ENCODE measurements at places on chromosomes 4 and X.

- DNase-seq: no peak
Observed at GRCh38 chr4:168716406-168717129, 219.7 kb downstream of the PALLD start.

DNA sequence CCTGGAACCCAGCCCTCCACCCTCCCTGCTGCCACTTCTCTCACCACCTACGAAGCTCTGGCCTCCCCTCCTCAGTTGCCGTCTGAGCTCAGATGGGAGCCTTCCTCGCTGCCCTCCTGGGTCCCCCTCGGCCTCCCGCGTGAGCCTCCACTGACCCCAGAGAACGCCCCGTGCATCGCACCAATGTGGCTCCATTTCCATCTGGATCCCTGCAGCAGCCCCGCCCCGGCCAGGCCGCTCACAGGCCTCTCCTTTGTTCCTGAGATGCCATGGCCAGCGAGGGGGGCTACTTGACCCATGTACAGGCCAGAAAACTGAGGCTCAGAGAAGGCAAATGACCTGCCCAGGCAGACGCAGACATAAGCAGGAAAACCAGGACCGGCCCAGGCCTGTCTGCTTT is 242.4 kb upstream of the PSAPL1 start:
- no peak for DNase-seq

DNA sequence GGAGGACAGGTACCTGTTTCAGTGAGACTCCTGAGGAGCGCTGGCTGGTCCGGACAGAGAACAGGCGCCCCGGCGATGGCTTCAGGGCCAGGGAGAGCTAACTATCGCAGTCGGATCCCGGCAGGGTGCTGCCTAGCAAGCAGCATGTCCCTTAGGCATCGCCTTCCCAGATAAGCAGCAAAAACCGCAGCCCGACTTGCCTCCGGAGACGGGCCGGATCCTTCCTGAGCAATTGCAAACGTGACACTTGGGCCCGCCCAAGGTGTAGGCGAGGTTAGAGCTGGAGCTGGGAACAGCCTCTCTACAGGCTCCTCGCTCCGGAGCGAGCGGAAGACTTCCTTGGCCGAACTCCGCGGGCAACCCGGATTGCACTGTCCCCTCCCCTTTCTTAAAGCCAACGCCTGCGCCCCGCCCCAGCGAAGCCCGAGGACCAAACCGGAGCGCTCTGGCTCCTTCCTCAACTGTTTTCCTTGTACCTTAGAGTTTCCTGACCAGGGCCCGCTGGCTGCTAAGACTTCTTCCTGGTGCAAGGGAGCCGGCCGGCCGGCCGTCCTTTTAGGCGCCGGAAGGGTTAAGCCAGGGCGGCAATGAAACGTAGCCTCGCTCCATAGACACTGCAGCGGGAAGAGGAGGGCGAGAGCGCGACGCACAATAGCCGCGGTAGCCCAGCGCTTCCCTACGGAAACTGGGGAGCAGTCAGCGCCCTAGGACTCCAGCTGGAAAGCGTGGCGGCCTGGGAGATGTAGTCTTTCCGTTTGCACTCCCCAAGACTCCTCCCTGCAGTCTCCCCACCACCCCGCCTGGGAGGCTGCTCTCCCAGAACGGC is at the start of gene OPHN1:
OPHN1 (minus strand) TSS at position 341 of the 826 bp plus-strand sequence. CDS start 475 bp downstream, outside the sequence.
- peak; percentile 84 for DNase-seq

GRCh38 chr4:140049849-140050637 is 103.9 kb downstream of the MAML3 start:
- DNase-seq: peak; percentile 8

DNA sequence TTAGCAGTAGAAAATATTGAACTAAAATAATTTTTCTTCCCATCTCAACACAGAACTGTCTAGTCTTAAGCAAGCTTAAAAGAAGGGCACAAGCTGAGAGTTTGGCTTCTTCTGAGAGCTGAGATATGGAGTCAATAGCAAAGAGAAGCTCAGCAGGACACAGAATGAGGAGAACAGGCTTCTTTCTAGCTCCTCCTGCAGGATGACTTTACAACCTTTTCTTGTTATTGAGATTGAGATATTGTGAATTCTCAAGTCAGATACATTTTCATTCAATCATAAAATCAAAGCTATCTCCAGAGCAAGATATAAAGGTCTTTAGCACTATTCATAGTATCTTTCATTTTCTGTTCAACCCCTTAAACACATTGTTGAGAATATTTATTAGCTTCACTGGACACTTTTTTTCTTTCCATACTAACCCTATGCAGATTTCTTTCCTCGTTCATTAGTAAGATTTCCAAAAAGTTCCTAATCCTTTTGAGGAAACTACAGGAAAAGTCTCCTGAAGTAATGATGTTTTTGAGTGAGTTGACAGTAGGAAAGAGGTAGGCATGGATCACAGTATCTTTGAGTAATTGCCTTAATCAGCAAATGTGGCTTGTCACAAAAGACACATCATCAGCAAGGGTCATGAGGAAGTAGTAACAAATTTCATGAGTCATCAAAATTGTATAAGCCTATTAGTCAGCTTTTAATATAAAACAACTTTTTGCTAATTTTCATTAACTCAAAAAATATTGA is 17.8 kb upstream of the CXCL3 start:
- peak; percentile 91 for DNase-seq

- no peak for DNase-seq
Observed at GRCh38 chr4:2059726-2060602, 837 bp downstream of the NAT8L start.

DNA sequence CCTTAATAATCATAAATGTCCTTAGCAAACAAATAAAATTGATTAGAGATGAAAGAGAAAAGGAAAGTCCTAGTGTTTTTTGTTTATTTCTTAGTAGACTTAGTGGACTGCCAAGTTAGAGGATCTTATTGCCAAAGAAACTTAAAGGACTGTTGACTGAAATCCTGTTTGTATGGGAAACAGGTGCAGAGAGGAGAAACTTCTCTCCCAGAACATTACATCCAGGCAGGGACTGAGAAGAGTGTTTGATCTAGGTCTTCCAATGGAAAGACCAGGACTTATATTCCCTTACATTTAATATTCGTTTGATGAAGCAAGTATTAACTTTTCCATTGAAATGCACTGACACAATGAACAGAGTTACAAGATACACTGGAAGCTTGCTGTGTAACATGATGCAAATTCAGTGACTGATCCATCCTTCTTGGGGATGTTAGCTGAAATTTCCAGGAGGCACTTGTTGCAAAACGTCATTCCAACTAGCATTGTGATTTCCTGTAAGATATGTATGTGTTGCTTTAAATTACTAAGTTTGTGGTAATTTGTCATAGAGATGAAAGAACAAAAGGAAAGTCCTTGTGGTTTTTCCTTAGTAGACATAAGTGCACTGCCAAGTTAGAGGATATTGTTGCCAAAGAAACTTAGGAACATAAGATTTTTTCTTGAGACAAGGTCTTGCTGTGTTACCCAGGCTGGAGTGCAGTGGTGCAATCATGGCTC is 505.6 kb downstream of the STIM2 start:
- no peak for DNase-seq

GRCh38 chr4:121712001-121712651 is 15.3 kb upstream of the ANXA5 start:
- DNase-seq: peak; percentile 38

GRCh38 chrX:120774606-120775005 is 101.1 kb downstream of the CT47B1 start:
- no peak for DNase-seq

DNA sequence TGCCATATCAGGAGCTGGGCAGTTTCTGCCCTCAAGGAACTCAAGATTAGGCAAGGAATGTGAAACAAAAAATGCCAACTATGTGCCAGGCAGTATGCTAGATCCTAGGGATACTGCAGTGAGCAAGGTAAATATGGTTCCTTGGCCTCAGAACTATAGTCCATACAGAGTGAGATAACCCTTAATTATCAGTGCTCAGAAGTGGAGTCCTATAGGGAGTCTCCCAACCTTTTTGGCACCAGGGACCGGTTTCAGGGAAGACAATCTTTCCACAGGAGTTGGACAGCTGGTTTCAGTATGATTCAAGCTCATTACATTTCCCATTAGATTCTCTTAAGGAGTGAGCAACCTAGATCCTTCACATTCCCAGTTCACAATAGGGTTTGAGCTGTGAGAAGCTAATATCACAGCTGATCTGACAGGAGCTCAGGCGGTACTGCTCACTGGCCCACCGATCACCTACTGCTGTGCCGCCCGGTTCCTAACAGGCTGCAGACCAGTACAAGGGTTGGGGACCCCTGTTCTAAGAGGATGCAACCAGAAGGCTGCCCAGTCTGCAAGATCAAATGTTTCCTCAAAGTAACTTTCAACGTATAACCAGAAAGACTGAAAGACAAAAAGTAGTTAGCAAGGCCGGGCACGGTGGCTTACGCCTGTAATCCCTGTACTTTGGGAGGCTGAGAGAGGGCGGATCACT is 1.7 kb upstream of the SRP72 start:
- DNase-seq: peak; percentile 78

GRCh38 chrX:53354669-53355068 is 67.8 kb downstream of the SMC1A start:
- DNase-seq: no peak

DNA sequence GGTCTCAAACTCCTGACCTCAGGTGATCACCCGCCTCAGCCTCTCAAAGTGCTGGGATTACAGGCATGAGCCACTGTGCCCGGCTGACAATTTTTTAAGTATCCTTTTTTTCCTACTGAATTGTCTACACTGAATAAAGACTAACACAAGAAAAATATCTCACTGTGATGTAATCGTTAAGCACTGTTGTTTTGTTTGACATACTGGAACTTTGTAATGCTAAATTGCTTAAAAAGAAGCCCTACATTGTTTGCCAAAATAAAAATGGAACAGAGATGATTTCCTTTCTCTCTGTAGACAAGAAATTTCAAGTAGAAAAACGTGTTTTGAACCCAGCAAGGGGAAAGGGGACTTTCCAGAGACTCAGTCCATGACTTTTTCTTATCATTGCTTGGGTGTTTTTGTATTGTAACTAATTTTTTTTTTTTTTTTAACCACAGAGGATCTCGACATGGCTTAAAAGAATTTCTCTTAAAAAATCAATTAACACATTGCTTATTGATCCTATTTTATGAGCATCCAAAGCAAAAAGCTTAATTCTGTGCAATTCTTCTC is 74.9 kb downstream of the TMEM156 start:
- no peak for DNase-seq

DNA sequence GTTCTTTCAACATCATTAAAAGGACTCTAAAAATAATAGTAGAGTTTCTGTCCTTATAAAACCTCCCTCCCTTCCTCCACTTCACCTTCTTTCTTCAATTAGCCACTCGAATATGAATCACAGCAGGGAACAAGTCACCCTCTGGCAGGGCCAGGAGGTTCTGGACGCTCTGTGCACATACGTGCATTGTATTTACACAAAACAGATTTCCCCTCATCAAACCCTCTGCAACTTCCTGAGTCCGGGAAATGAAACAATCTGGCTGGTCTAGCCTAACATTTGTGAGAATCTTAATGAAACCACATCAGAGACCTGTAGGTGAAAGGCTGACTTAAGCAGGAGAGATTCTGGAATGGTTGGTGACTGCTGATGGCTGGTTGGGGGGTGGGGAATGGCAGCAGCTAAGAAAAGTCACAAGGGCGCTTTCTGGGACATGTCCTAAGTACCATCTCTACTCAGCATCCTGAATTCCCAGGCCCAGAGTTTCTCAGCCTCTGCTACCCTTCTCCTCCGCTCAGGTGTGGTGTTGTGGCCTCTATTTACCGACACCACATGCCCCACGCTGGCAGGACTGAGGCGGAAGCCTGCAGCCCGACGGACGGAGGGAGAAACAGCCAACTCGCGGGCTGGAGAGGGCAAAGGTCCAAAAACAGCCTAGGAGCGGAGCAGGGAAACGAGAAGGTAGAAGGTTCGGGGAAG is 1.0 kb downstream of the ZDHHC9 start:
- peak; percentile 59 for DNase-seq

- no peak for DNase-seq
Observed at GRCh38 chrX:149830192-149830873, 48.6 kb downstream of the MAGEA9 start.

DNA sequence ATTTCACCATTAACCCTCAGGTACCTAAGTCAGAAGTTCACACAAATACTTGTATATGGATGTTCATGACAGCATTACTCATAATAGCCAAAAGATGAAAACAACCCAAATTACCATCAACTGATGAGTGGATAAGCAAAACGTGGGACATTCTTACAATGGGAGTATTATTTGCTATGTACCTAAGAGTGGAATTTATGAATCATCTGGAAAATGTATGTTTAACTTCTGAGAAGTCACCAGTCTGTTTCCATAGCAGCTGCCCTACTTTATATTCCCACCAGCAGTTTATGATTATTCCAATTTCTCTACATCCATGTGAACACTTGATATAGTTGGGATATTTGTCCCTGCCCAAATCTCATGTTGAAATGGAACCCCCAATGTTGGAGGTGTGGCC is 1478.9 kb downstream of the PCDH19 start:
- DNase-seq: peak; percentile 15

DNA sequence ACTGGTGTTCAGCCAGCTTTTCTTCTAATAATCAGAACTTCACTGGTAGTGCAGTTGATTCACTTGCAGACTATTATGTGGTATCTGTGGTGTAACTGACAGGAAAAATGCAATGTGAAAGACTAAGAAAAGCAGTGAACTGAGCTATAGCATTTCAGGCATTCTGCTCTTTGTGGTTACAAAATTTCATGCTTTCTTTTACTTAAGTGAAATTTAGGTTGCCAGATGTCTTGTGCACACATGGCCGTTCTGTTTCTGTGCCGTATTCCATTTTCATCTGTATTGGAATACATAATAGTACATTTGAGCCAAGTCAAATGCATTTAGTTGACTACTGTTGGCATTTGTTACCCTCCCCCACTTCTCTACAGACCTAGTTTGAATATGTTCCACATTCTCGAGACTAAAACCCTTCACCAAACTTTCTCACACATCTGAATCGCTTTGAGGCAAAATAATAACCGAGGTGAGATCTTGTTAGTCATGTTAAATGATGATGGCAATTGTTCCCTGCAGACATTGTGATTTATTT is 8.2 kb downstream of the RTL3 start:
- no peak for DNase-seq

DNA sequence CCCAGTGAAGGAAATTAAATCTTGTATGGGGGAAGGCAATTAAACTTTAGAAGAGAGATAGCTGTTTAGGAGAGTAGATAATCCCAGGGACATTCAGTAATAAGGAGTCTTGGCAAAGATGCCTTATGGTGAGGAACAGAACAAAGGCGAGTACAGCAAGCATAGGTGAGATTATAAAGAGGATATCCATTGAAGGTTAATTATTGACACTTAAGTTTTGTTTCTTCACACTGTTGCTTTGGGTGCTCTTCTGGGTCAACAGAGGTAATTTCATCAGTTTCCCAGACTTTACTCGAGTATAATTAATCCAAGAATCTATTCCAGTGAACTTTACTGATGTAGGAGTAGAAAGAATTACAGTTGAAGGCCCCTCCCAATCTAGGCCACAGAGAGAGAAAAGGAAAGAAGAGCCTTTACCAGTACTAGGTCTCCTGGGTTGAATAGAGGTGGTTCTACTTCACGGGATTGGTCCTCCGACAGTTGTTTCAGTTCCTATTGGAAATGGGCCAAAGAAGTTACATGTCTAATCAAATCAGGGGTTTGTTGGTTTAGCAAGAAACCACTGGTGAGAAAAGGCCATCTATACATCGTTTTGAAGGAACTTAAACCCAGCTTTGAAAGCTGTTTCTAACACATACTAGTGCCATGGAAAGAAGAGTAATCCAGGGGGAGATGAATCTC is 27.2 kb downstream of the EPGN start:
- DNase-seq: no peak

GRCh38 chr4:87073199-87074120 is 138.6 kb downstream of the AFF1 start:
- no peak for DNase-seq
